Thoracic aorta (tissue), 2 donors: ENCODE measurements at places on chromosomes 7 and 10. TPM values are rescaled to one million over a fixed set of nuclear protein-coding genes. Genes with fewer than 3 reads are reported as not detected.
A peak's percentile ranks its signal among the peaks of the same experiment; 100 is the strongest.

DNA sequence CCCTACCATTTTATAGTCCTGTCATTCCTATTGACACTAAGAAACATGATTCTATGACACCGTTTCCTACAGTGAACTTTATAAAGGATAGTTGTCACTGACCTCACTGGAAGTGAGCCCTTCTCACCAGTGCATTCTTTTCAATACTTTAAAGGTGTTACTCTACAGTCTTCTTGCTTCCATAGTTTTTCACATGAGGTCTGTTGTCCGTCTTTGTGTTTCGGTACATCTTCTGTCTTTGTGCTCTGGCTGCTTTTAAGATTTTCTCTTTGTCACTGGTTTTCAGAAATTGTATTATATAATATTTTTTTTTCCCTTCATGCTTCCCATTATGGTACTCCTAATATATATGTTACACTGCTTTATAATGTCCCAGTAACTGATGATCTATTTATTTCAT lies 174.2 kb downstream of the KIF20B start:
- no peak overlapping the region for H3K4me3 ChIP-seq
- no peaks in the 10 kb centered on the region for H3K36me3 ChIP-seq
- H3K27ac ChIP-seq, result no peak overlapping the region

DNA sequence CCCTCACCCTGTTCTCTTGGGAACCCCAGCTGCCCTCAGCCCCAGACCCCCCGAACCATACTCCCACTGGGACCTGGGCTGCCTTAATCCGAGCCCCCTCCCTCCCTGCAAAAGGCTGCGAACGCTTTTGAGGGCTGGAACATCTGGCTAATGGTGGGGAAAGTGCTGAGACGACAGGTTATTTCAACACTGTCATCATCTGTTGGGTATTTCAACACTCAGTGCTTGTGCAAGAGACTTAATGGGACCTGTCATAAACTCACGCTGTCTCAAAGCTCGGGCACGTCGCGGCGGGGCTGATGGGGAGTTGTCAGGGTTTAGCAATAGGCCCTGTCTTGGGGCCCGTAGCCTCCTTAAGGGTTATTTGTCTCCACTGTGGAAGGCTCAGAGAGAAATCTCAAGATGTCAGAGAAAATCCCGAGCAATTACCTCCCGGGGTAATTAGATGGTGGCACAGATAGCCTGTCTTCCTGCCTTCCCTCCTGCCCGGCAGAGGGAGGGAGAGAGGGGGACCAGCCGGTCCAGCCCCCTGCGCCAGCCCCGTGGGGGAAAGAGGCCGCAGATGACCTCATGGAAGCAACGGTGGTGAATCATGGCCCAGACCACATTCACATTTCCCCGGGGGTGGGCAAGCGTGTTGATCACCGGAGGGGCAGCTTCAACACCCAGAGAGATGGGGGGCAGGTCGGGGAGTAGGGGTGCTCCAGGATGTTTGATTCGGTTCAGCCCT lies 88.7 kb upstream of the MYL10 start:
- H3K36me3 ChIP-seq, result no peaks in the 10 kb centered on the region
- peak overlapping the region; percentile 25 for H3K4me3 ChIP-seq
- H3K27ac ChIP-seq, result no peak overlapping the region
- no peaks in the 10 kb centered on the region for H3K4me1 ChIP-seq
- peak; percentile 42 for DNase-seq
- H3K27me3 ChIP-seq, result no peaks in the 10 kb centered on the region

Gene MEOX2
- 9.9 TPM for total RNA-seq

DNA sequence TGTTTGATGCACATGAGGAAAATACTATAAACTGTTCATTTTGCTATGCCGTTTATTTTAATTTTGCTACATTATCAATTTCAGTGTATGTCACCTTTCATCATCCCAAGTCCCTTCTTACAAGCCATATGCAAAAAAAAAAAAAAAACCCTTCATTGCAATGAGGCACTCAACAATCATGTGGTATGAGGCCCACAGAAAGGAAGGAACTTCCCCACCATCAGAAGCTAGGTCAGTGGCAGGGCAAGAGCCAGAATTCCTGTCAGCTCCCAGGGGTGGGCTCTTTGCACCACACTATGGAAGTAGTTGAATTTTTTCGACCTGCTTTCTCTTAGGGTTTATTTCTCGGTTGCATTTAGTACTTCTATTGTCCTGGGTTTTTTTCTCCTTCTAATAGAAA lies 75.4 kb downstream of the NOC3L start:
- no peak overlapping the region for H3K27ac ChIP-seq
- H3K36me3 ChIP-seq, result no peaks in the 10 kb centered on the region
- H3K4me3 ChIP-seq, result no peak overlapping the region
